Stimulated activated CD4-positive, alpha-beta T cell treated with anti-CD3 and anti-CD28 coated beads, Interleukin-15, amount 100 ng/mL, for 1 hour (primary cell): ENCODE measurements at places on chromosomes 6 and 20.

DNA sequence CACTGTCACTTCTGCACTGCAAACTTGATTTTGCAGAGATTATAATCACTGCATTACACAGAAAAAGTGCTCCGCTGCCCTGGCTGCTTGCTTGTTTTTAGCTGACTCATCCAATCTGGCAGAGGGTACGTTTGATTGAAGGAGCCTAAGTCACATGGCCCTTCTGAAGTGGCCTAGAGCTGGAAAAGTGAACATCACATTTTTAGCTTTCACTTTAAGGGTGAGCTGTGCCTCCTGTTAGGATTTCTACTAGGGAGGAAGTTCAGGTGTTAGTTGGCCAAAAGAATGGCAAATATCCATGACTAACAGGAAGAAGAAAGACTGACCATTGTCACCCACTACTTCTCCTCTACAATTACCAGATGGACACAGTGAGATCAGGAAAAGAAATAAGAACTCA lies 889.1 kb upstream of the MAP3K7 start:
- no peak for DNase-seq

DNA sequence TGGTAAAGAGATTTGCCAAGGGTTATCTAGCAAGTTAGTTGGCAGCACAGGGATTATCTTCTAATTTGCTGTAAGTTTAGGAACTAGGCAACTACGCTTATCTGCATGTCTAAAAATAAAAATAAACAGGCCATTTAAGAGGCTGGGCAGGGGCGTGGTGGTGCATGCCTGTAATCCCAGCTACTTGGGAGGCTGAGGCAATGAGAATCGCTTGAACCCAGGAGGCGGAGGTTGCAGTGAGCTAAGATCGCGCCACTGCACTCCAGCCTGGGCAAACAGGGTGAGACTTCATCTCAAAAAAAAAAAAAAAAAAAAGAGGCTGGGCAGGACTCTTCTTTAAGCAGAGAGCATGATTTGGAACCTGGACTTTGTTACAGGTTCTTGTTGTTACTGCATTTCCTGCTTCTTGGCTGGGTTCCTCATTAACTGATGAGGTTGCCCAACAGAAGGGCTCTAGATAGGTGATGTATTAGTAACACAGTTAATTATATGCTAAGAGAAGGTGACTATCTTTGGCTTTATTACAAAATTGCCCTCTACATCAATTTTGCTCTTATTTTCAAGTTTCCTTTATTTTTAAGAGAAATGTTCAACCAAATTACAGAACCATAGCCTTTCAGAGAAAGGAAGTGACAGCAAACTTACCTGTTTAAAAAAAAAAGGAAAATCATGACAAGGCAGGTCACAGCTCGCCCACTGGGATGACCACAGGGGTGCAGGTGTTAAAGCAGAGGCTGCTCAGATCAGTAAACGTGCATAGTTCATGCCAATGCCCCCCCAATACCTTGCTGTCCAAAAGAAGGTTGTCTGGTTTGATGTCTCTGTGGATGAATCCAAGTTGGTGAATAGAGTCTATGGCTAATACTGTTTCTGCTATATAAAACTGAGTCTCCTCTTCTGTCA lies 32.5 kb downstream of the STK38 start:
- DNase-seq, result no peak

GRCh38 chr6:101779051-101779844 lies 385.7 kb downstream of the GRIK2 start:
- DNase-seq, result no peak

DNA sequence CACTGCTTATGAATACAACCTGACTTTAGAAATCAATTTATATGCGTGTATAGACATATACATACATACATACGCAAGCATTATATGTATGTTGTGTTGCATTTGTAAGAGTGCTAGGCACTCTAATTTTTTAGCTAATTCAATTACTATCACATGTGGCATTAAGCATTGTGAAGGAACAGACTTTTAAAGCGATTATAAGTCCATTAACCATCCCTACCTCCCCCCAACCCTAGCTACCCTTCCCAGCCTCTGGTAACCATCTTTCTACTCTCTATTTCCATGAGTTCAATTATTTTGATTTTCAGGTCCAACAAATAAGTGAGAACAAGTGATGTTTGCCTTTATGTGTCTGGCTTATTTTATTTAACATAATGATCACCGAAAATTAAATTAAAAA lies 453.8 kb downstream of the DOK5 start:
- DNase-seq, result no peak

DNA sequence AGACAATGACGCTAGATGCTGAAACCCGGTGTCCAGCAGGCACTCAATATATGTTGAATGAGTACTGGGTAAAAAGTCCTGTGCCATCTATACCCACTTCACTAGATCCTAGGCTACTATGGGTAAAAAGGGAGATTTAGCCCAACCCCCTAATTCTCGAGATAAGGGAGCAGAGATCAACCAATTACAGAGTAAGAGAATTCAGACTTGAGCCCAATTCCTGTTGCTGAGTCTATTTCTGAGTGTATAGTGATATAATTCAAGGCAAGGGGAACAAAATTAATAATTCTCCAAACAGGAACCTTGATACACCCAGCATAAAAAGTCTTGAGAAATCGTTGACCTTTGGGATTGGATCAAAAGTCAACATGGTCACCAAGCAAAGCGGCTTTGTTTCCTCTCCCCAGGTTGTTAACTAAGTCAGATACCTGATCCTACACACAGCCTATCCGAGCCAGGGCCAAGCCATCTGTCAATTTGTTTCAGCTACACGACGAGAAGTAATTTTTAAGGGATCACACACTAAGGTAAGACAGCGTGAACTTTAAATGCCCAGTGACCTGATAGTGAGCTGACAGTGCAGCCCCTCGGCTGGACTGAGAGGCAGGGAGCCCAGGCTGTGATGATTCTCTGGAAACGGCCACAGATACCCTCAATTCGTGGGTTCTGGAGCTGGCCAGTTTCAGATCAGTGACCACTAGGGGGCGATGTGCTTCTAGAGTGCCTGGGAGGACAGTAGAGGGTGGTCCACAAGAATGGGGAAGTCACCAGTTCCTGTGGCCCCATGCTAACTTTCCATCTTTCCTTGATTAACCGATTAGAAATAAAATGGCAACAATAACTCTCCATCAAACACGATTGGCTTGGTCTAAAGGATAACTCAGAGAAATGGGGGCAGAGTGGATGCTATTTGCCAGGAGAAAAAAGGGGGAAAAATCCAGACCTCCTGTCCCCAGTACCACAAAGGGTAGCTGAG lies 46.2 kb downstream of the SLC22A23 start:
- DNase-seq, result peak; percentile 16

GRCh38 chr20:31572042-31572700 lies 32.9 kb upstream of the ID1 start:
- no peak for DNase-seq

GRCh38 chr20:17343091-17343490 lies 116.3 kb downstream of the PCSK2 start:
- no peak for DNase-seq

GRCh38 chr6:106609699-106610098 lies 19.6 kb downstream of the RTN4IP1 start:
- DNase-seq, result no peak

DNA sequence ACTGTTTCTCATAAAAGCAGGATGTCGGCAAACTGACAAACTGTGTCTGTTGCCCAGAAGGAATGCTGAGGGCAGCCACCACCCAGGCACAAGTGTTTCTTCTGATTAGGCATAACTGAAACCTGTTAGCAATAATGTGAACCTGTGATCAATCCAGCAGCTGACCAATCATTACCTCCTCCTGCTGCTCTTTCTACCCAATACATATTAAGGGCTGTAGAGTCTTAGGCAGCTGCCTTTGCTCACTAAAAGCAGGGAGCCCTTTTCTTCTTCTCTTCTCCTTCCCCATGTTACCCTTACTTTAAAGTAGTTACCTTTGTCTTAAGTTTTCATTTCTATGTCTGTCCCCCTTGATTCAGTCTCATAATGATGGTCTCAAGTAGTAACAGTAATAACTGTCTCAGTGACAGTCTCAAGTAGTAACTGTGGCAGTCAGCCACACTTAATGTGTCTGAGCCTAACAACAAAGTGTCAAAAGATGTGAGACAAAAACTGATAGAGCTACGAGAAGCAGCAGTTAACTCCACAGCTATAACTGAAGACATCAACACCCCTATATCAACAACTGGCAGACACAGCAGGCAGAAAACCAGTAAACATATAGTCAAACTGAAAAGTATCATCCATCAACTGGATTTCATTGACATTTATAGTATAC lies 37.0 kb downstream of the RANBP9 start:
- no peak for DNase-seq

DNA sequence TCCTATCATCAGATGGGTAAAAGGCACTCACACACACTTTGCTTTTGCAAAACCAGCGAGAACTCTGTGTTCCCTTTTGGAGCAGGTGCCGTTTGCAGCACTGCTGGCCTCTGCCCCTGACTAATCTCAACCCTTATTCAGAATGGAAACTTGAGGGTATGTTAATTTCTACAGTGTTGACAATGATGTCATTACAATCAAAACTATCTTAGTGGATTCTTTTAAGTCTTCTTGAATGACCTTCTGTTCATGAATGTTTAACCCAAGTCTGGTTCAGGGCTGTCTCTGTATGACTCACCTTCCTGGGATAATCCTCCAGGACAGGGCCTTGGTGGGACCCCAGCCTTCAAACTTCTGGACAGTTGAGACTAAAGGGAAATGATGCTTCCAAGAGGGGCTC lies 197.9 kb downstream of the CDH4 start:
- no peak for DNase-seq

GRCh38 chr20:51026269-51026668 lies 3.4 kb upstream of the KCNG1 start:
- DNase-seq, result no peak

- DNase-seq, result no peak
Measured at GRCh38 chr6:128204616-128205015, 303.8 kb upstream of the THEMIS start.
